ENCODE measurements at places on chromosomes 2 and 18.

DNA sequence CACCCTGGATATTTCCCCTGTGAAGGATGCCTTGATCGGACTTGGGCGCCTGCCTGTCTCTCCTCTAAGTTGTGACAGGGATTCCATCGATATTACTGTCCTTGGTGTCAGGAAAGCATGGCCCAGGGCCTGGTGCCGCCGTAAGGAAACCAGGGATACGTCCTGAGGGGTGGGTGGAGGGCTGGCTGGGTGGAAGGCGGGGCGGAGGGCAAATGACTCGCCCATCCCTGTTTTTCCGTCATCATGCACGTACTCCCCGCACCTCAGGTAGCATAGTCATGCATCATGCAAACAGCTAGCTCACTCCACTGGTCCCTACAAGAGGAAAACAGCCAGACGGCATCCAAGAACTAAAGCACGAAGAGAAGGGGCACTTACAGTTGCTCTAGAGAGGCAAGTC lies 57.1 kb downstream of the PXDN start:
- no peak for DNase-seq

GRCh38 chr2:204507636-204508035 lies 37.6 kb upstream of the PARD3B start:
- DNase-seq: no peak

- no peak for DNase-seq
Measured at GRCh38 chr2:239500574-239501550, 100.0 kb upstream of the HDAC4 start.

DNA sequence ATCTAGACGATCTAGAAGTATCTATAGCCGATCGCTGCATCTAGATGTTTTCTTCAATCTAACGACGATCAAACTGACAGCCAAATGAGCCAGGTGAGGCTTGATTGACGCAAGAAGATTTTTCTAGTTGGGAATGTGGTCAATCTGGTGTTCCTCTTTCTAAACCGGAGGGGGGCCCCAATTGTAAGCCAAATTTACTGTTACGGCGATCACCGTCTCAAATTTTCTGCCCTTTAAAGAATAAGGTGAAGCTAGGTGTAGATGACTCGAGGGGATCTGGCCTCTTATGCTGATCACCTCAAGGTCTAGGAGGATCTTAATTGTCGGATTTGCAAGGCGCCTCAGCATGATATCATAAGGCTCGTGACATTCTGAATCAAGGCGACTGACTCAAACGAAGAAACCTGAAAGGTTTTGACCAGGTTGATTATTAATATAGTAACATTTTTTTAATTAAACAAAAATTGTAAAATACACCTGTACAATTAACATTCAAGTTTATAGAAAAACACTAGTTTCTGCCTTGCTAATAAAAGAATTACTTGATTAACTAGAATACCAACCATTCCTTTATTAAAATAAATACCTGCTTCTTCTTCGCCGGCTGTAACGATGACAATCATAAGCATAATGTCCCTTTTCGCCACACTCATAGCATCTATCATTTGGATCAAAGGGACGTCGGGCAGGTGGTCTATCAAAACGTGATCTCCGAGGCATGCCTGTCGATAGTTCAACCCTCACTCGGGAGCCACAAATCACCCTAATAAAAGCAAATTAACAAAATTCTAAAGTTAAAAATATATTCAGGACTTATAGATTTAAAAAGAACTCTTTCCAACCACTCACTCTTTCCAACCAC lies 2.0 kb downstream of the SRSF7 start:
- no peak for DNase-seq

DNA sequence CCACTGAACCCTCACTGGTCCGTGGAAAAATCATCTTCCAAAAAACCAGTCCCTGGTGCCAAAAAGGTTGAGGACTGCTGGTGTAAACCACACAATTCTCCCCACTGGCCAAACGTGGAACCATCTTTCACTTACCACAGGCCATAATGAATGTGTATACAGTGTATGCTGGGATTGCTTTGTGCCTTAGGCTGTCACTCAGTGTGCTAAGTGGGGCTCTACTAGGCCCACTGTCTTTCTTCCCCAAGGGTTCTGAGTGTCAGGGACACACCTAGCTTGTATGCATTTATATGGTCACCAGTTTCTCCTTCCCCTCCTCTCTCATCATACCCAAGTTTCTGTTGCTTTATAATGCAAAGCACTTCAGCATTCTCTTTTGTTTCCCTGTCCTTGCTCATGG lies 27.2 kb downstream of the SCYGR8 start:
- no peak for DNase-seq

- DNase-seq: no peak
Measured at GRCh38 chr2:1900732-1901131, 156.4 kb upstream of the PXDN start.

GRCh38 chr18:26826656-26827235 lies 38.8 kb downstream of the AQP4 start:
- no peak for DNase-seq

GRCh38 chr2:222433332-222434173 lies 9.2 kb downstream of the SGPP2 start:
- no peak for DNase-seq

DNA sequence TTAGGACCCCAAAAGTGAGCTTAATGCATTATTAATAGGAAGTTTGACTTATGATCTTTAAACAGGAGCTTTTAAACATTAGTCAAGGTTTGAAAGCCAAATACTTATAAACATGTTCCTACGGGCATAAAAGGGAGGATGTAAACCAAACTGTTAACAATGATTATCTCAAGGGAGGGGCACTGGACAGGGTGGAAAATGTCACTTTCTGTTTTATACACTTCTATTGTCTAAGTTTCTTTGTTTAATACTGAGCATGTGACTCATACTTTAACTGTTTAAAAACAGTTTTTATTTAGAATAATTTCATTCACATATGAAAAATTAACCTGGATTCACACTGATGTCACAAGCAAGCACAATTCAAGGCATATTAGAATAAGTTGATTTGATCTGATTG lies 18.3 kb upstream of the ITGA6 start:
- DNase-seq: no peak

DNA sequence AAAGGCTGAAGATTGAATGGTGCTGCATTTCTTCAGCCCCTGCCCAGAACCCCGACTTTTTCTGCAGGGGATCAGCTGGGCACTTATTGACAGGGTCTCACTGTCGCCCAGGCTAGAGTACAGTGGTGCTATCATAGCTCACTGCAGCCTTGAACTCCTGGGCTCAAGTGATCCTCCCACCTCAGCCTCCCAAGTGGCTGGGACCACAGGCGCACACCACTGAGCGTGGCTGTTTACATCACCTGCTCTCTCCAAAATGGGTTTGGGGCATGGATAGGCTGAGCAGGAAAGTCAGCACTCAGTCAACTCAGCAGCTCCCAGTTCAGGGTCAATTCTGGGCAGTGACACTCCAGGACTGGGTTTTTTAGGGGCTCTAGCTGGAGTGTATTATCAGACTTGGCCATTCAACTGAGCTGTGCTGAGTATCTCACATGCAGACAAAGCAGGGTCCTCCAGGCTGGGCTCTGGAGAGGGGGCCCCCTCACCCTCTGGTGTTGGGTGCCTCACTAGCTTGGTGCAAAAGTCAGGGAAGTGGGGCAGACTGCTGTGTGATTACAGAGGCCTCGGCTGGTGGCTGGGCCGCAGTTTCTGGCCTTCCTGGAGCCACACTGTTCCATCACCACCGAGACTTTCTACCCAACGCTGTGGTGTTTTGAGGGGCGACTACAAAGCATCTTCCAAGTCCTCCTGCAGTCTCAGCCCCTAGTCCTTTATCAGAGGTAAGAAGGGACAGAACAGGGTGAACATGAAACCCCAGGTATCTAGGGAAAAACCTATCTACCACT lies 4.5 kb downstream of the ABHD1 start:
- DNase-seq: no peak

DNA sequence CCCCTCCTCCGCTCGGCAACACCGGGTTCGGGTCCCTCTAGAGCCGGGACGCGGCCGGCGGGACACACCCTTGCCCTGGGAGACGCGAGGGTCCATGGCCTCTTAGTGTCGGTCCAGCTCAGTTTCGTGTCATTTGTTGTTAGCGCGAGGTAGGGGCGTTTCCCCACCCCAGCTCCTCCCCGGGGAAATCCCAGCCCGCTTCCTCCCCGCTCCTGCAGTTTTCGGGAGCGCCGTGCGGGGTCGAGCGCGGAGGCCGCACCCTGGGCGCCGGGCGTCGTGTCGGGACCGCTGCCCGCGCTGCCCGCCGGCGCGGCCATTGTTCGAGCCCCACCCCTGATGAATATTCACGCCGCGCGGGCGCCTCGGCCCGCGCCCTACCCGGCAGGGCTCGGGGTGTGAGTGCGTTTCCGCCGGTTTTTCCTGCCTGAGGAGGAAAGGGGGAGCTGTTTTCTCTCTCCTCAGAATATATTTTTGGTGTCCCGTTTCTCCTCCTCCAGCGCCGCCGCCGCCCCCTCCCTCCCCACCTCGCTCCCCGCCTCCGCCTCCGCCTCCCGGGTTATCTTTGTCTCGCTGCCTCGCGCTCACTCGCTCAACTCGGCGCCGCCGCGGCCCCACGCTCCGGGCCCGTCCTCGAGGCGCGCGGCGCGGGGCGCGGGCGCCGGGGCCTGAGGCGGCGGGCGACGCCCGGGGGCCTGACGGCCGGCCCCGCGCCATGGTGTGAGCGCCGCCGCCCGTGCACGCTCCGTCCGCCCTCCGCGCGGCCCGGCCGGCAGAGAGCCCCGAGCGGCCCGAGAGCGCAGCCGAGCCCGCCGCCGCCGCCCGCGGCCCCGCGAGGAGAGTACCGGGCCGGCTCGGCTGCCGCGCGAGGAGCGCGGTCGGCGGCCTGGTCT lies at the start of gene MAP4K4:
TSS of gene MAP4K4 (plus strand) at position 584 of the 890 bp plus-strand sequence. CDS start 374 bp downstream, outside the sequence.
- peak; percentile 73 for DNase-seq

GRCh38 chr2:121530212-121530705 lies 421 bp upstream of the RNU4ATAC start:
- DNase-seq: peak; percentile 87

DNA sequence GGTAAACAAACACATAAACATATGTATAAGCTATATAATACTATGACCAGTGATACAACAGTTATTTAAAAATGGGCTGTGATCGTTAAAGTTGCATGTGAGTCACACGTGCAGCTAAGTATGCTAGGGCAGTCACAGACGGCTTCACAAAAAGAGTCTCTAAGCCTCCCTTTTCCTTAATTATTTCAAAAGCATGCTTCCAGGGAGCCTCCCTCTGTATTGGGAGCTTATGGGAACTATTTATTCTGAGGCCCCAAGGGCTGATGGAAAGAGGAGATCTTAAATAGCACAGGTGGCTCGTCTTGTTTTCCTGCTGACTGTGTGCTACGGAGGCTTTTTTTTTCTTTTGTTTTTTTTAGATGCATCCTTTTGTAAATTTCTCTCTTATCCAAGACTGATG lies 94.3 kb downstream of the ADCYAP1 start:
- DNase-seq: no peak

- DNase-seq: no peak
Measured at GRCh38 chr2:147916723-147917122, 71.9 kb downstream of the ACVR2A start.

GRCh38 chr18:57436191-57436964 lies 1.2 kb downstream of the ONECUT2 start:
- peak; percentile 6 for DNase-seq

- no peak for DNase-seq
Measured at GRCh38 chr18:21118806-21119205, 7.2 kb upstream of the ROCK1 start.
